ENCODE measurements at places on chromosomes 4 and X. TPM values are rescaled to one million over a fixed set of nuclear protein-coding genes. Genes with fewer than 3 reads are reported as not detected.

GRCh38 chr4:128653527-128654444, 155.7 kb upstream of the JADE1 start:
- peak; percentile 52 for DNase-seq

DNA sequence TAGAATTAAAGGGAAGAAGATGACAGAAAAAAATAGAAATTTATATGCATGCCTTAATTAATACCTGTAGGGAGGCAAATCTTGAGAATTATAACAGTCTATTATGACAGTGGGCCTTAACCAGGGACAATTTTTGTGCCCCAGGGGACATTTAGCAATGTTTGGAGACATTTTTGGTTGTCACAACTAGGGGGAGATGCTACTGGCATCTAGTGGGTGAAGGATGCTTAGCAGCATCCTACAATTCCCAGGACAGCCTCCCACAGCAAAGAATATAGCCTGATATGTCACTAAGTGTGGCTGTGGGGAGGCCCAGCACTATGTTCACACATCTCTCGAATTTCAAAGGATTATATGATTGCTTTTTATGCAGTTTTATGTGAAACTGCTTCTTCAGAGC, 10.5 kb downstream of the GPR82 start:
- DNase-seq = no peak

- DNase-seq = peak; percentile 93
These were observed at the start of gene ATP6AP1 for GRCh38 chrX:154428176-154429171. ATP6AP1 (plus strand) TSS chrX:154428677; CDS start chrX:154428693, 16 bp downstream.

- DNase-seq = no peak
These were observed 512.7 kb upstream of the FAT1 start for GRCh38 chr4:187236209-187236890.

DNA sequence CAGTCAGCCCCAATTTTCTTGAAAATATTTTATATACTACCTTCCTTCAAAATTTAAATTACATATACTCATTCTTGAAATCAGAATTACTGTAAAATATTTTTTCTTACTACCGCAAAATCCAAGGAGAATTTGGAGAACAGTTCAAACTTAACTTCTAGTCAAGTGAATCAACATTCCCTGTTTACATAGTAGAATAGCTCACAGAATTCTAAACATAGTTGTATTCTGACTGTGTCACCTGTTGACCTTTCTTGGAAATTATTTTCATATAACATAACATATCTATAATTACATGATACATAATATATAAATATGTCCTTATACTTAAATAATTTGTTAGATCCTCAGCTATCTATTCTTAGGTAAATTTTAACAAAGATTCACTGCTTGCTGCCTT, 31.0 kb upstream of the FGF5 start:
- DNase-seq = no peak

GRCh38 chr4:149986917-149987316, 91.3 kb upstream of the DCLK2 start:
- DNase-seq = no peak

- no peak for DNase-seq
These were observed 455.7 kb downstream of the BCOR start for GRCh38 chrX:39642071-39642470.

Gene ETDB
- not detected for total RNA-seq
